ENCODE measurements at places on chromosomes 4 and X. TPM values are rescaled to one million over a fixed set of nuclear protein-coding genes. Genes with fewer than 3 reads are reported as not detected.

Gene TMEM150C
- 59.1 TPM for total RNA-seq

Gene PLRG1
- total RNA-seq = 74.3 TPM

Gene FREM3
- 3.2 TPM for total RNA-seq

Gene GPR143
- 3.9 TPM for total RNA-seq

Gene KLF8
- 21.0 TPM for total RNA-seq

Gene PF4V1
- 1.6 TPM for total RNA-seq

Gene DGKK
- total RNA-seq = 6.2 TPM

Gene GPR82
- not detected for total RNA-seq

Gene SMIM10L2A
- total RNA-seq = 22.1 TPM

Gene DCLK2
- 192 TPM for total RNA-seq

Gene HERC6
- 6.9 TPM for total RNA-seq

Gene GCNA
- total RNA-seq = 2.8 TPM

Gene ADGRL3
- total RNA-seq = 257 TPM

Gene FAM53A
- total RNA-seq = 1.4 TPM

Gene NEIL3
- 8.5 TPM for total RNA-seq
